Caki2 (cell line): ENCODE measurements at places on chromosomes 5 and 9.

DNA sequence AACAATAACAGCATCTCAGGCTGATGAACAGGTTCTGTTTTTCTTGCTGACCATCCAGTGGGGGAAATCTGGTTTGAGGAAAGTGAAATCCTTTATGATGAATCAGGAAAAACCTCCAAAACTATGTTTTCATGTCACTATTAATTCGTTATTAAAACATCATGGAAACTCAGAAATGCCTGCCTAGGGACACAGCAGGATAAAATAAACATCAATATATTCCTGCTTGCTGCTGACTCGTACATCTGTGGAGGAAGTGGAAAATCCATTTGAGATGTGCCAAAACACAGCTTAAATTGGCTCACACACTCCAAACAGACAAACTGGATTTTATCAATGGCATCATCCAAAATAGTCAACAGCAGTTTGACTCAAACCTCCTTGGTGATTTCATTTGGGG, 53.0 kb downstream of the TEK start:
- no peak for DNase-seq

- no peak for DNase-seq
These were observed 260.4 kb upstream of the IRX4 start for GRCh38 chr5:2143088-2143487.

- DNase-seq, result no peak
These were observed 100.6 kb downstream of the ICE1 start for GRCh38 chr5:5523066-5523505.

GRCh38 chr5:164972973-164973372, 1467.6 kb downstream of the MAT2B start:
- no peak for DNase-seq

DNA sequence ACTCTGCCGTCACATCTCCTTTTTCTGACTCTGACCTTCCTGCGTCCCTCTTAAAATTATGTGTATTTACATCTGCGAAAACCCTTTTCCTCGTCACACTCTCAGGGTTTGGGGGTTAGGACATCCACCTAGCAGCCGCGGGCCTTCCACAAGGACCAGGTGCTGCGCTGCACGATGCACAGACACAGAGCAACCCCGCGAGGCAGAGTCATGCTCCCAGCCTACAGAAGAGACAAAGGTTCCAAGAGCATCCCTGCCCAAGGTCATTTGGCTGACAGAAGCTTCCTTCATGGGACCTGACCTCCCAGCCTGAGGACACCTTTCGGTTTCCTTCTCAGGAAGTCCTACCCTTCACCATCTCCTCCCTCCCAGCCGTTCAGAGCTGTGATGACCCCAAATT, 118.6 kb upstream of the SARDH start:
- DNase-seq, result no peak

DNA sequence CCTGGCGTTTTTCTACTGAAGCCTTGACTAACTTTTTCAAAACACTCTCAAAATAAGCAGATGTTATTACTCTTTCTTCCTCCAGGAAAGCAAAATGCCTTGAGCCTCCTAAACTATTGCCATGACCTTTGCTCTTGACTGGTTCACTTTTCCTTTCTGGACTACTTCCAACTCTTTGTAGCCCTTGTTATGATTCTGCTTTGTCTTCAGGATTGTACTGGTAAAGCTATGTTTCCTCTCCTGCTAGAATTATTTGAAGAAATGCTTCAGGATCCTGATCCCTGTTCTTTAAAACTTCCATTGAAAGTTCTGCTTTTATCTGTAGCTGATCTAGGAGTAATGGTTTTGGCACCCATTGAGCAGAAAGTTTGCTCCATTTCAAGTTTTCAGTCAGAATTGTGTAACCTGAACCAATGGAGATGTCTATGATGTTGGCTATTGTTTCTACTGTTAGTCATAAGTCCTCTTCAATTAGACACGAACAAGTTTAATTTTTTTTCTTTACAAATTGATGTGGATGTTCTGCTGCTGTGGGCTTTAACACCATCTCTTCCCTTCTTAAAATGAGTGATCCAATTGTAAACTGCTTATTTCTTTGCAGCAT, 1356.4 kb downstream of the EFNA5 start:
- DNase-seq, result no peak

DNA sequence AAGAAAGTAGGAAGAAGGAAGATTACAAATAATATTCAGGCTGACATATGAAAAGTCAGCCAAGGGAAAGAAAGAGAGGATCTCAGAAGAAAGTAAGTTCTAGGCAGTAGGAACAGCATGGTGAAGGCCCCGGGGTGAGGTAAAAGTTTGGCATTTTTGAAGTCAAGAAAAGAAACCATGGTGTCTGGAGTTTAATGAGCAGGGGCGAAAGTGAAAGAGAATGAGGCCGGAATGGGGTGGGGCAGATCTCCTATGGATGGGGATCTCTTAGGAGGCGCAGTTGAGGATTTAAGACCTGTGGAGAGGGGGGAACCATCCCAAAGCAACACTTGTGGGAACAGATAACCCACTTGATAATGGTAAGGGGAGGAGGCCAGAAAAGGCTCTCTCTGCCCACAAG, 42.3 kb upstream of the SMAD5 start:
- DNase-seq, result no peak

- no peak for DNase-seq
These were observed 221.0 kb downstream of the DCP2 start for GRCh38 chr5:113197456-113198200.

DNA sequence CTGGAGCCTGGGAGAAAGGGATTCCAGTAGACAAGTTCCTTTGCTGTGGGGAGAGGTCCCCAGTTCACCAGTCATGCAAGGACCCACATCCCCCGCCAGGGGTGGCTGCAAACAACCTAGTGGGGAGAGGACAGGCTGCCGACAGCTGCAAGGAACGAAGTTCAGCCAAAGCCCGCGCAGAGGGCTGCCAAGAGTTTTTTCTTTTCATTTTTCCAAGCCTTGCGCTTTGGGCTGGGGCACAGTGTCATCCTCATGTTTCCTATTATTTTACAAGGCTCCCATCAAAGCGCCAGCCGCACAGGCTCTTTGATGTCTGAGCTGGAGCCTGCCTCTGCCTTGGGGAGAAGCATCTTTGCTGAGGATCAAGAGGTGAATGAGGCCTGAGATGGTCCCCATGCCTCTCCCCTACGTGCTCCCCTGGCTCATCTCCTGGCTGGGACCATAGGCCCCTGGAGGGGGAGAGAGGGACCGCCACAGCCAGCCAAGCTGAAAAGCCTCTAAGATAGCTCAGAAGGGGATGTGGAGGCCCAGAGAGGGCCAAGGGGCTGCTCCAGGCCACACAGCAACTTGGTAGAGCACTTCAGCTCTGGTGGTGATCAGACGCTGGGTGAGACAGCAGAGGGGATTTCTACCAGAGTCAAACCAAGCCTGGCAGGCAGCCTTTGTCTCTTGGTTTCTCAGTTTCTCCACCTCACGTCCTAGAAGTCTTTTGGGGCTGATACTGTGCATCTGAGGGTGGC, 50.4 kb upstream of the SYNPO start:
- no peak for DNase-seq

DNA sequence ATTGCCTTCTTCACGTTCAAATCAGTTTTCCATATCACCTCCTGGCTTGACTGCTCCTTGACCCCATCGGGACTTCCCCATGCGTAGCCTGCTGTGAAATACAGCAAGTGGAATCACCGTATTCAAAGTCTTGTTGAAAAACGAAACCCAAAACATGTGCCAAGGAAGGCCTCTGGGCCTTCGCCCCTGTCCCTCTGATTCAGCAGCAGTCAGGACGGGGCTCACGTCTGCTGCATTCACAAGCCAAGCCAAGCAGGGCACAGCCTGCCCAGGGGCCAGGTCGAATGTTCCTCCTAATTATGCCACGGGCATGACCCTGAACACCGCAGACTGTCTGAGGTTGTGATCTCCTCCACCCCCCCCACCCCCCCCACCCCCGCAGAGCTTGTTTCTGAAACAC, 960 bp upstream of the CTNND2 start:
- peak; percentile 1 for DNase-seq

- no peak for DNase-seq
These were observed 601 bp upstream of the FAF2 start for GRCh38 chr5:176447591-176447977.
